Tibial nerve (tissue), 4 donors: ENCODE measurements at places on chromosomes 12 and 14. TPM values are rescaled to one million over a fixed set of nuclear protein-coding genes. Genes with fewer than 3 reads are reported as not detected.
A peak's percentile ranks its signal among the peaks of the same experiment; 100 is the strongest.

DNA sequence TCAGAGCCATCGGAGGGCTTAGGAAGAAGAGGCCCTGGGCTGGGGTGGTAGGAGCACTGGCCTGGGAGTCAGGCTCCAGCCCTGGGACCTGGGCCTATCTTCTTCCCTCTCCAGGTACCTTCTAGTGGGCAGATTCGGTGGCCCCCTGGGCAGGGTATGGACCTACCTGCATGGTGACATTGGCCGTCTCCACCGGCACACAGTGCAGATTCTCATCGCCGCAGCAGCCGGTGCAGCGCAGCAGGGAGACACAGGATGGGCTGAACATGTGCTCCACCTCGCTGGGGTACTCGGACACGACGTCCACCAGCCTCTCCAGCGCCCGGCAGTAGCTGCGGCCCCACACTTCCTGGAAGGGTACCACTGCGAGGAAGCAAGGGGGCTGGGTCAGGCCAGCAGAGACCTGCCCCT lies 6.2 kb downstream of the PGF start:
- no peak overlapping the region for H3K4me3 ChIP-seq
- DNase-seq: no peak
- no peaks in the 10 kb centered on the region for H3K27me3 ChIP-seq
- H3K27ac ChIP-seq: no peak overlapping the region

GRCh38 chr12:6635375-6635855 lies 344 bp downstream of the LPAR5 start:
- no peak for DNase-seq
- no peaks in the 10 kb centered on the region for H3K4me1 ChIP-seq
- peak overlapping the region; percentile 37 for H3K4me3 ChIP-seq

- no peak for DNase-seq
- no peaks in the 10 kb centered on the region for H3K4me1 ChIP-seq
- no peak overlapping the region for H3K4me3 ChIP-seq
- H3K36me3 ChIP-seq: no peaks in the 10 kb centered on the region
- H3K27ac ChIP-seq: no peak overlapping the region
- no peaks in the 10 kb centered on the region for H3K27me3 ChIP-seq
These were observed 452.1 kb upstream of the GARIN6 start for GRCh38 chr12:99195474-99195873.

DNA sequence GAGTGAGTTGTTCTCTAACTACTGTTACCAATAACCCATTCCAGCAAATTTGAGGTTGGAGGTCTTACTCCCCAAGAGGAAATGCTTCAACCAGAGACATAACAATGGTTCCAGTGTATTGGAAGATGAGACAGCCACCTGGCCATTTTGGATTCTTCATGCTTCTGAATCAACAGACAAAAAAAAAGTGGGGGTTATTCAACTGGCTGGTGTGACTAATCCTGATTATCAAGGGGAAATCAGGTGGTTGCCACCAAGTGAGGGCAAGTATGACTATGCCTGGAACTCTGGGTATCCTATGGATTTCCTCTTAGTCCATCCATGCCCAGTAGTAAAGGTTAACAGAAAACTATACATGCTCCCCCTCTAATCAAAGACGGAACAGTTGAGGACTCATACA lies 29.9 kb upstream of the ZNF641 start:
- H3K36me3 ChIP-seq: no peaks in the 10 kb centered on the region
- H3K27me3 ChIP-seq: no peaks in the 10 kb centered on the region

Gene PPP1R36
- total RNA-seq: 3.9 TPM
